ENCODE measurements at places on chromosomes 7 and 10.

DNA sequence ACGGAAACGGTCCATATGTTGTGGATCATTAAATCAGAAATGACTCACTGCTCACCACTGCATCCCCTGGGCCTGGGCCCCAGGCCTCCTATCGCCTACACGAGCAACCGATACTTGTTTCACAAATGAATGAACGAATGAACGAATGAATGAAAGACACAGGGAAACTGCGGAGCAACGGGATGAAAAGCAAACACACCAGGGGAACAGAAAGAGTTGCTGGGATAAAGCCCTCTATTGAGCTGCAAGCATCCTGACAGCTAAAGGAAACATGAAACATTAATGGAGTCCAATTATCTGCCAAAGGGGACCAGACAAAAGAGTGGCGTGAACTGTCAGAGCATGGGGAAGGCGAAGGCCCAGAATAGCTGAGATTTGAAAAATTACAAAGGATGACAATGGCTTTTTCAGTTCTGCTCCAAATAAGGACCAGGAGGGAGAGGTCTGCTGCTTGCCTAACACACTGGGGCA is 92.1 kb downstream of the GRB10 start:
- no peak for DNase-seq

GRCh38 chr7:31805209-31805818 is 118.3 kb downstream of the PPP1R17 start:
- DNase-seq, result no peak

GRCh38 chr10:128054163-128054970 is 71.9 kb downstream of the MKI67 start:
- DNase-seq, result no peak

DNA sequence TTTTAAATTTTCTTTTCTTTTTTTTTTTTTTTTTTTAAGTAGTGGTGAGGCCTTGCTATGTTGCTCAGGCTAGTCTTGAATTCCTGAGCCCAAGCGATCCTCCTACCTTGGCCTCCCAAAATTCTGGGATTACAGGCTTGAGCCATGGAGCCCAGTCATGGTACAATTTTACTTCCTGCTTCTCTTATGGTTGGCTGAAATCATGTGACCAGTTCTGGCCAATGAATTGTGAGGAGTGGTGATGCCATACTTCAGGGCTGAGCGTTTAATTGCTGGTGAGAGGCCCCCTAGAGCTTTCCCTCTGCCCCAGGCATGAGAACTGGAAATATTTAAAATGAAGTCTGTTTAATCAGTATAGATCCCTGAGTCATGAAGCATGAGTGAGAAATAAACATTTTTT is 22.2 kb upstream of the BAIAP2L1 start:
- DNase-seq, result no peak

DNA sequence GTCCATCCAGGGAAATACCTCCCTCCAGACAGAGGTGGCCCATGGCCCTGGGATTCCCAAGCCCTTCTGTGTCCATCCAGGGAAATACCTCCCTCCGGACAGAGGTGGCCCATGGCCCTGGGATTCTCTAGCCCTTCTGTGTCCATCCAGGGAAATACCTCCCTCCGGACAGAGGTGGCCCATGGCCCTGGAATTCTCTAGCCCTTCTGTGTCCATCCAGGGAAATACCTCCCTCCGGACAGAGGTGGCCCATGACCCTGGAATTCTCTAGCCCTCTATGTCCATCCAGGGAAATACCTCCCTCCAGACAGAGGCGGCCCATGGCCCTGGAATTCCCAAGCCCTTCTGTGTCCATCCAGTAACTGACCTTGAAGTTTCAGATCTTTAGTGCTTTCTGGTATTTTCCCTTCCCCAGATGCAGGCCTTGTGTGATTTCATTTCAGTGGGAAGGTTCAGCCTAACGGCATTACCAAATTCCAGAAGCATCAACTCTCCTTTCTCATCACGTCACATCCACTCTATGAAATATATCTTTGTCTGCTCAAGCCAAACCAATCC is 28.8 kb upstream of the DIP2C start:
- no peak for DNase-seq

GRCh38 chr10:88408096-88408495 is 175.0 kb downstream of the RNLS start:
- DNase-seq, result no peak

GRCh38 chr10:86178401-86179152 is 188.0 kb downstream of the GRID1 start:
- peak; percentile 20 for DNase-seq

DNA sequence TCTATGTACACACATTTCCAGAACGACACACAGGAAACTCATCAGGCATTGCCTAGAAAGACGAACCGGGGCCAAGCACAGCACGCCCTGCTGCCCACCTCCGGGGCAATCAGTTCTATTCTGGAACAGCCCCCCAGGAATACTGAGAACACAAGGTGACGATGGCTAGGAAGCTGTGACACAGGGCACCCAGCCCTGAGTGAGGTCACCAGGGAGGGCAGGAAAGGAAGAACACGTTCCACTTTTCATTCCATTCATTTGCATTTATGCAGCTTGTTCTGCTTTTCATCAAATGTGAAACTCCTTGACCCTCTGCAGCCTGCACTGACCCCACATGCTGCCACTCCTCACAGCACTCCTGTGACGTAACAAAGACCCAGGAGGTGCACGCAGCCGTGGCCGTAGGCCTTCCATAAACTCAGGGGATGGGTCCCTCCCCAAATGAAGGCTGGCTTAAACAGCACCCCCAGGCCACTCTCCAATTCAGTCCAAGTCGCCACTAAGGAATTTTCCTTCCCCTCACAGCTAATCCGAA is 28.9 kb downstream of the MAD1L1 start:
- no peak for DNase-seq

DNA sequence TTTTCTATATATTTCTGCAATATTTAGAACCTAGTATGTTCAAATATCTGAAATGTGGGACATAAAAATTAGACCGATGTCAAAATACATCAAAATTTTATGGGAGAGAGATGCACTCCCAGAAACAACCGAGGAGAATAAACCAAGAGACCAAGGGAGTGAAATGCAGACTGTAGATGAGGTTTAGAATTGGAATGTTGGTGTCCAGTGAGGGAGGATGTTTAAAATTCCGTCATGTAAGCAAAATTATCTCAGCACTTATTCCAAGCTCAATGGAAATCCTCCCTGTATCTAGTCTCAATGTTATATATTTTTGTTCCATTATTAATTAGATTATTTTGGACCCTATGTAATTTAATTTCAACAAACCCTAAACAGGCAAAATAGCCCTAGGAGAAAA is 61.9 kb upstream of the MAGI2 start:
- DNase-seq, result no peak

- no peak for DNase-seq
Observed at GRCh38 chr10:129973674-129974059, 9.6 kb upstream of the EBF3 start.

Data from iPS DF 6.9 (cell line).